ENCODE measurements at places on chromosomes 1 and 21.

GRCh38 chr1:93689521-93690223, 8.0 kb upstream of the BCAR3 start:
- no peak for DNase-seq

DNA sequence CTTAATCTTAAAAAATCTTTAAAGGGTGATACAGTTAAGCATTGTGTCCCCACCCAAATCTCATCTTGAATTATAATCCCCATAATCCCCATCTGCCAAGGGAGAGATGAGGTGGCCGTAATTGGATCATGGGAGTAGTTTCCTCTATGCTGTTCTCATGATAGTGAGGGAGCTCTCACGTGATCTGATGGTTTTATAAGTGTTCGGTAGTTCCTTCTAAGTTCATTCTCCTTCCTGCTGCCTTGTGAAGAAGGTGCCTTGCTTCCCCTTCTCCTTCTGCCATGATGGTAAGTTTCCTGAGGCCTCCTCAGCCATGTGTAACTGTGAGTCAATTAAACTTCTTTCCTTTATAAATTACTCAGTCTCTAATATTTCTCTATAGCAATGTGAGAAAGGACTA, 10.7 kb downstream of the DHRS3 start:
- DNase-seq = no peak

- DNase-seq = no peak
Measured at GRCh38 chr1:182972829-182973228, 19.9 kb upstream of the SHCBP1L start.

GRCh38 chr1:169631249-169631648, 1.3 kb upstream of the SELP start:
- DNase-seq = no peak

- no peak for DNase-seq
Measured at GRCh38 chr21:27590271-27590670, 623.4 kb upstream of the ADAMTS5 start.

GRCh38 chr1:165403835-165404482, 41.0 kb downstream of the RXRG start:
- peak; percentile 25 for DNase-seq
